Body of pancreas (tissue), 4 donors: ENCODE measurements at places on chromosomes 6 and 20.

GRCh38 chr20:8874437-8874836, 194.4 kb upstream of the PLCB4 start:
- no peaks in the 10 kb centered on the region for H3K27me3 ChIP-seq
- no peaks in the 10 kb centered on the region for H3K36me3 ChIP-seq
- H3K4me3 ChIP-seq = no peak overlapping the region
- H3K27ac ChIP-seq = no peak overlapping the region

DNA sequence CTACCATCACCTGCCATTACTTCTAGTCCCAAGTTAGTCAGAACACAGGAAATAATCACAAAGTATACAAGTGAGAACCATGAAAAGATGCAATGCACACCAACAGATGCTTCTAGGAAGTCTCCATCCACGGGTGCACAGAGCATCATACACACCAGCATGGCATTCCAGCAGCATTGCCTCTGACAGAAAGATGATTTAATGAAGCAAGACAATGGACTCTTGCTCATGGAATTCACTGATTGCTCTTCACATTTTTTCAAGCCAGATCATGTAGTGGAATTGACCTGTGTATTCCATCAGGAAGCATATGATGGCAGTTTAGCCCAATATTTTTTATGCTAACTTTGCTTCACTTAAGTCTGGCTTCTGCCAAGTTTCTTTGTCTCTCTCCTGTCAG, 406.3 kb upstream of the RGS17 start:
- no peak for DNase-seq
- H3K36me3 ChIP-seq = no peaks in the 10 kb centered on the region
- no peaks in the 10 kb centered on the region for H3K4me1 ChIP-seq
- H3K27me3 ChIP-seq = no peaks in the 10 kb centered on the region

DNA sequence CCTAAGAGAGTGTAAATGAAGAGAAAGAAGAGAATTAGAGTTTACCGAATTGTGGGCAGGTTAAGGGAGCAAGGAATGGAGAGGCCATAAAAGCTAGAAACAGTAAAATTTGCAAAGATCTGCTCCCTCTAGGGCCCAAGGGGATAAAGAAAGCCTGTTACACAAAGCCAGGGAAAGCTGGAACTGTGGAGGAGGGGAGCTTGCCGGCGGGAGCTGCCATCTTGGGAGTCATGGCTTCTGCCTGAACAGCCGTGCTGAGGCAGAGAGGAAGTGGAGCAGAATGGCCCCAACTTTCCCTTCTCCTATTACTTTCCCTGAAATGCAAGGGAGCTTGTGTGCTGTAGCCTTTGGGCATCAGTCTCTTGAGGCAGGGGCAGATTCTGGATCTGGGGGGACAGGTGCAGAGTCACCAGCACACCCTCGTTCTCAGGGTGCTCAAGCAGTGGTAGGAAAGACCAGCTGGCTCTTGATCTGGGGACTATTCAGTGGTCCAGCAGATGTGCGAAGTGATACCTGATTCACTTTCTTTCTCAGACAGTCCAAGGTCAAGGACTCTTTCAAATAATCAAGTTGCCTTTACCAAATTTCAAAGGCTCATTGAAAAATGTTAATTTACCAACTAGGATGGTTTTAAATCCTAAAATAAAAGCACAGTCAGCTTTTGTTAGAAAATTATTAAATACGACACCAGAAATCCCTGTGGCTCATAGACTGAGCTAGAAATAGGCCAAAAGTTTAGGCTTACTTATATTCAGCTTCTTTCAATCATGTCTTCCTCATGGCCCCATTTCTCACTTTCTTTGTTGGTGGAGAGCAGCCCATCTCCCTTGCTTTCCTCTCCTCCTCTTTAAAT, 25.7 kb downstream of the LAMA4 start:
- no peaks in the 10 kb centered on the region for H3K27me3 ChIP-seq
- no peak overlapping the region for H3K27ac ChIP-seq
- DNase-seq = no peak
- H3K4me3 ChIP-seq = no peak overlapping the region

DNA sequence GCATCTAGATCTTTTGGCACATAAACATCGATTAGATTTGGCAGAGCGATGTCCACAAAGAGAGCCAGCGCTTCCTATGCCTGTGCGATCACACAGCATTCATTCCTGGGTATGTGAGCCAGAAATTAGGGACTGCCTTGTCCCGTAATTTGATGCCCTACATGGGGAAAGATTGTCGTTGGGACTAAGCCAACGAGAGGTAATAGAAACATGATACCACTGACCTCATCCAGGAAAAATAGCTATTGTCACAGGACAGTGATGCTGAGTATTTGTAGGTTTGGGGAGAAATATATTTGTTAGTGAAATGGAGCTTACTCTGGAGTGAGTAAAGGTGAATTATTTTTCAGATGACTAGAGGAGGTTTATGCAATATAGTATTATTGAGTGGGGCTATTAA, 154.0 kb downstream of the TSHZ2 start:
- H3K4me1 ChIP-seq = no peaks in the 10 kb centered on the region
- H3K4me3 ChIP-seq = no peak overlapping the region
- no peak overlapping the region for H3K27ac ChIP-seq
- no peaks in the 10 kb centered on the region for H3K36me3 ChIP-seq

GRCh38 chr6:116450769-116451740, 10.1 kb upstream of the CALHM6 start:
- H3K4me1 ChIP-seq = peaks cover 11% of the 10 kb centered on the region
- DNase-seq = no peak
- H3K4me3 ChIP-seq = no peak overlapping the region
- no peaks in the 10 kb centered on the region for H3K27me3 ChIP-seq
- no peaks in the 10 kb centered on the region for H3K36me3 ChIP-seq

- H3K27me3 ChIP-seq = no peaks in the 10 kb centered on the region
- H3K4me3 ChIP-seq = no peak overlapping the region
- no peak for DNase-seq
- H3K27ac ChIP-seq = no peak overlapping the region
- H3K4me1 ChIP-seq = no peaks in the 10 kb centered on the region
These were observed 63.0 kb downstream of the LYRM2 start for GRCh38 chr6:89575562-89575960.

DNA sequence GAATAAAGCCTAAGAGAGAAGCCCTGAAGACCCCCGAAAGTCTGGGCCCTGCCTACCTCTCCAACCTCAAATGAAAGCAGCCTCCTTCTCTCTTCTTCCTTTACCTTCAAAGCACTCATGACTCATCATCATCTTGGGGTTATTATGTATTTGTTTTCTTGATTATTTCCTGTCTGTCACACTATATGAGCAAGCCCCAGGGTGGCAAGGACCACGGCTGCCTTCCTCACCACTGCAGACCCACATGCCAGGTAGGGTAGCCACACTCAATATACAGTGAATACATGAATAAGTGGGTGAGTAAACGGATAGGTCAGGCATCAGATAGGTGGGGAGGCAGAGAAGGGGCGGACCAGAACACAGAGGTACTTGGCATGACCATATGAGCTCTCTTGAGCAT, 8.8 kb downstream of the WFDC3 start:
- peaks cover 53% of the 10 kb centered on the region for H3K4me1 ChIP-seq
- no peaks in the 10 kb centered on the region for H3K27me3 ChIP-seq
- no peak overlapping the region for H3K4me3 ChIP-seq
- DNase-seq = no peak
- H3K36me3 ChIP-seq = no peaks in the 10 kb centered on the region

- H3K36me3 ChIP-seq = no peaks in the 10 kb centered on the region
- no peaks in the 10 kb centered on the region for H3K4me1 ChIP-seq
These were observed 34.2 kb upstream of the MDGA1 start for GRCh38 chr6:37731888-37732287.

- H3K4me3 ChIP-seq = no peak overlapping the region
- H3K36me3 ChIP-seq = no peaks in the 10 kb centered on the region
- no peaks in the 10 kb centered on the region for H3K4me1 ChIP-seq
- no peaks in the 10 kb centered on the region for H3K27me3 ChIP-seq
- no peak overlapping the region for H3K27ac ChIP-seq
These were observed 19.6 kb upstream of the PI16 start for GRCh38 chr6:36934901-36935300.

GRCh38 chr20:59819496-59820203, 113.8 kb downstream of the SYCP2 start:
- no peak overlapping the region for H3K4me3 ChIP-seq
- no peaks in the 10 kb centered on the region for H3K27me3 ChIP-seq
- no peak for DNase-seq
- H3K27ac ChIP-seq = no peak overlapping the region
- H3K4me1 ChIP-seq = peaks cover under 1% of the 10 kb centered on the region
- no peaks in the 10 kb centered on the region for H3K36me3 ChIP-seq

GRCh38 chr6:33316603-33317418, 733 bp downstream of the ZBTB22 start:
- H3K27me3 ChIP-seq = no peaks in the 10 kb centered on the region
- peak overlapping the region; percentile 86 for H3K27ac ChIP-seq
- peak overlapping the region; percentile 8 for H3K4me3 ChIP-seq
- peaks cover 68% of the 10 kb centered on the region for H3K4me1 ChIP-seq
- DNase-seq = no peak

GRCh38 chr20:25220810-25221591, 25.5 kb downstream of the ENTPD6 start:
- no peak overlapping the region for H3K4me3 ChIP-seq
- H3K36me3 ChIP-seq = peaks cover under 1% of the 10 kb centered on the region
- DNase-seq = no peak
- H3K27ac ChIP-seq = no peak overlapping the region
- H3K4me1 ChIP-seq = peaks cover 21% of the 10 kb centered on the region

DNA sequence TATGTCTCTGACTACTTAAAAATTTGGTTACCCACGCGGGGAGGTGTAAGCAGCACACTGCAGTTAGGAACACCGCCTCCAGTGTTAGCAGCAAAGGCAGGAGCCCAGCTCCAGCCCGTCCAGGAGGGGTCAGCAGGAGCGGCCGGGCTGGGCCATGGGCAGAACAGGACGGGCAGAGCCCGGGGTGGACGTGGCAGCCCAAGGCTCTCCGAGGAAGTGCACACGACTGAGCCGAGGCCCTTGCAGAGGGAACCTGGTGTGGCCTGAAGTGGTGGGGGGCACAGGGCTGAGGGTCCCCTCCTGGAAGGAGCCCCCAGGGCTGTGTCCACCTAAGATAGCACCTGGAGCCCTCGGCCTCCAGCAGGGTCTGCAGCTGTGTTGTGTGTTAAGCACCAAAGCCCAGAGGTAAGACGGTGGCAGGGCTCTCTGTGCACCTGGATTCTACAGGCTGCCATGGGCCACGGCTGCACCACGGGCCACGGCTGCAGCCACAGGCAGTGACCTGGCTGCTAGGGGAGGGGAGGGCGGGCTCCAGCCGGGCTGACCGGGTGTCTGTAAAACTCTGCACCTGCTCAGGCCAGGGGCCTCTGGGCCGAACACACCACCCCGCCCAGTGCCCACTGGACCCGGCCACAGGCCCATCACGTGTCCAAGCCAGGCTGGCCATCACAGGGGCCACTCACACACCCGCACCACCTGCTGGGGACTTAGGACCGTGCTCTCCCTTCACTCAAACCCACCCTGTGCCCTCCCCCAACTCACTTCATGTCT, 6.6 kb downstream of the SLC2A4RG start:
- H3K4me3 ChIP-seq = no peak overlapping the region
- H3K4me1 ChIP-seq = peaks cover 18% of the 10 kb centered on the region
- no peaks in the 10 kb centered on the region for H3K27me3 ChIP-seq

DNA sequence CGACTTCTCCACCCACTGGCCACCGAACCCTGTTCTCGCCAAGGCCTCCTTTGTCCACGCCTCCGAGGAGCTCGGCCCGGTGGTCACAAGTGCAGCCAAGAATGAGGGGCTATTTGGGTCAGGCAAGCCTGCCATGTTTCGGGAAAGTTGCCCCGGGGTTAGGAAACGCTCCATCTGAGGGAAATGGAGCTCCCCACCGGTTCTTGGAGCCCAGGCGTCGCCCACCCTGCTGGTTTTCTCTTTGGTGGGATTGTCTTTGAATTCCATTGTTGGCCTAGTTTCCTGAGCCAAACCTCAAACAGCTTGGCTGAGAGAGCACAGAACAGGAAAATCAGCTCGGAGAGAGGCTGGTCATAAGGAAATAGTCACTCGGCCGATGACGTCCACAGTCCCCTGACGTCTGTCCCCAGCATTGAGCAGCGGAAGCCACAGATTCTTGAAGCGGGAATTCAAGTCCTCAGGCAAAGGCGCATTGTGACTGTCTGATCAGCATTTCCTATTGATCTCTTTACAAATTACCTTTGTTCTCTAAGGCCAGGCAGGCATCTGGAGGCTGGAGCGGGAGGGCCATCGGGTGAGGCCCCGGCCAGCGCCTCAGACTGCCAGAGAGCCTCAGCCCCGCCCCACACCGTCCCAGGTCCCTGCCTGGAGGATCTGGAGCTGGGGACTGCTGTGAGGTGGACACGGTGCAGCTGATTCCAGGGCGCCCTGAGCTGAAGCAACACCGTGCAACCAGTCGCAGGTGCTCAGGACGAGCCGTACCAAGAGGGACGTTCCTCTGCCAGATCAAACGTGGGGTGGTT, 138.6 kb downstream of the DLL1 start:
- peak overlapping the region; percentile 61 for H3K27ac ChIP-seq
- H3K36me3 ChIP-seq = no peaks in the 10 kb centered on the region
- H3K4me3 ChIP-seq = no peak overlapping the region
- no peaks in the 10 kb centered on the region for H3K27me3 ChIP-seq
- peaks cover 18% of the 10 kb centered on the region for H3K4me1 ChIP-seq

DNA sequence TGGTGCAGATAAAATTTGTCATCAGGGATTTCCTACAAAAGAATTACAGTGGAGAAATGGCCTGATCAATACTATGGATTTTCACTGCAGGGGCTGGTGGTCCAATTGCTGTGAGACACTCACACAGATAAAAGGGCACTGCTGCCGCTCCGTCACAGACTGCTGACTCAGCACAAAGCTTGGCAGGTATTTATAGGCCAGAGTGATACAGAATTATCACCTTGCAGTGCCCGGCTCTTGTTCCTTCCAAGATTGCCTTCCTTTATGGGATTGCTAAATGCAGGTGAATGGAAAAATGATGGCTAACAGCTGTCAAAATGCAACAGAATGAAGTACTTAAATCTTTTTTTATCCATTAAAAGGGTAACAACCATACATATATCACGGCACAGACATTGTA, 247.8 kb upstream of the ZFP64 start:
- no peak overlapping the region for H3K4me3 ChIP-seq
- no peaks in the 10 kb centered on the region for H3K36me3 ChIP-seq
- no peak for DNase-seq
- H3K4me1 ChIP-seq = no peaks in the 10 kb centered on the region
- H3K27me3 ChIP-seq = no peaks in the 10 kb centered on the region

DNA sequence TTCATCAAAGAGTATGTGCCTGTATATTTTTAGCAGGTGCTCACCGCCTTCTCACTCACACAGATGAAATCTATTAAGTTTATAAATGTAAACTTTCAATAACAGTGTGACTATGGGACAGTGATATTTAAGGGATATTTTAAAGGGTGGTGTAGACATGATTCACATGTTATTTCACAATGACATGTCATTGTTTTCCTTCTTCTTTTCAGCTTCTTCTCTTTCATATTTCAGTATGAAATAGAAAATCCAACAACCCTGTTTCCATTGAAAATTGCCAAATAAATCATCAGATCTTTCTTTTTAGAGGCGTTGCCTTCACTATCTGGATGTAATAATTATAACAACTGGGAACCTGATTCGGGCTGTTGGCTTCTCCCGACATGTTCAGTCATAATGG, 54.8 kb downstream of the PFDN4 start:
- no peaks in the 10 kb centered on the region for H3K27me3 ChIP-seq
- no peak for DNase-seq
- H3K4me3 ChIP-seq = no peak overlapping the region
- H3K4me1 ChIP-seq = no peaks in the 10 kb centered on the region
- H3K36me3 ChIP-seq = no peaks in the 10 kb centered on the region
